Right atrium auricular region (tissue), 2 donors: ENCODE measurements at places on chromosomes 3 and 15. TPM values are rescaled to one million over a fixed set of nuclear protein-coding genes. Genes with fewer than 3 reads are reported as not detected.

The TUBGCP4 gene
- 8.5 TPM for total RNA-seq

The USP50 gene
- total RNA-seq: not detected

DNA sequence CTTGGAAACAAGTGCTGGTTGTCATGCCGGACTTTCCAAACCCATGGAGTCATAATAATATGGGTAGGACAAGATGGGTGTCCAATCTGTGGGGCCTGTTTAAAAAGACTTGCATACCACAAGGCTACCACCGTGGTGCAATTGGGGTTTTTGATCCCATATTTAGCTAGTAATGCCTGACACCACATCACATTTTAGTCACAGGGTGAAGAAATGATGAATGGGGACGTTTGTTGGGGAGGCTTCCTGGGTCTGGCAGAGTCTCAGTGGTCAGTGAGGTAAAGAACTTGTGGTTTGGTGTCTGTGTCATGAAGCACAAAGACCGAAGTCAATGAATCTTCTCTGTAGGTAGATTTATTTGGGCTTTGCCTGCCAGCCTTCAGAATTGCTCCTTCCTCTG is 31.0 kb downstream of the P3H2 start:
- no peak for DNase-seq

DNA sequence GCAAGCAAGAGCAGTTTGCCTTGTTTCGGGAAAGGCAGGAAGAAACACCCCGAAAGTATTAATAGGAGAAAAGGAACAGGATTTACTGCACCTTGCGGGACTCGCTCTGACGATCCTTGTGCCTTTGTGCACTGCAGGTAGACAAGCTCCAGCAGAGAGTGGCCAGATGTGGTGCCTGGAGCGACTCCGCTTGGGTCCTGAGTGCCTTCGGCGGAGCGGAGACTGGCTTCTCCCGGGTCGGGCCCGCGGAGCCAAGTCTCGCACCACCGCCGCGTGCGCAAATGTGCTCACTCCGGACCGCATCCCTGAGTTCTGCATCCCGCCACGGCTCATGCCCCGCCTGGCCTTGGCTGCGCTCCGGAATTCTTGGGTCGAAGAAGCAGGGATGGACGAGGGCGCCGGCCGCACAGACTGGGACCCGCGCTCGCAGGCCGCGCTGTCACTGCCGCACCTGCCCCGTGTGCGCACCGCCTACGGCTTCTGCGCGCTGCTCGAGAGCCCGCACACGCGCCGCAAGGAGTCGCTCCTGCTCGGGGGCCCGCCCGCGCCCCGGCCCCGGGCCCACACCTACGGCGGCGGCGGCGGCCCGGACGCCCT is 769 bp downstream of the C2CD4A start:
- no peak for DNase-seq

The GCNT3 gene
- not detected for total RNA-seq
